ENCODE measurements at places on chromosomes 16 and 17.

- DNase-seq: no peak
Measured at GRCh38 chr17:67178555-67178954, 66.4 kb downstream of the HELZ start.

DNA sequence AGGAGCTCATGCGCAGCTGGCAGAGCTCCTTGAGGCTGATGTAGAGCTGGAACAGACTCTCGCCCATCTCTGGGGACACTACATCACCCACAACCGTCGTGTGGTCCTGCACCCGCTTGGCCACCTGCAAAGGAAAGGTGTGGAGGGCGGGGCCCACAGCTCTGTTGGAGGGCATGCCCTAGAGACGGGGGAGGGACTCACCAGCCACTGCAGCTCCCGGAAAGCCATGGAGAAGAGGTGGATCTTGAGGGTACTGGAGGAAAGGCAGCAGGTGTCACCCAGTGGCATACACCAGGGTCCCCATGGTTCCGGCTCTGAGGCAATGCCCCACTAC is 8.6 kb downstream of the UNC13D start:
- DNase-seq: no peak

- no peak for DNase-seq
Measured at GRCh38 chr16:89506791-89507191, 1.4 kb upstream of the SPG7 start.

DNA sequence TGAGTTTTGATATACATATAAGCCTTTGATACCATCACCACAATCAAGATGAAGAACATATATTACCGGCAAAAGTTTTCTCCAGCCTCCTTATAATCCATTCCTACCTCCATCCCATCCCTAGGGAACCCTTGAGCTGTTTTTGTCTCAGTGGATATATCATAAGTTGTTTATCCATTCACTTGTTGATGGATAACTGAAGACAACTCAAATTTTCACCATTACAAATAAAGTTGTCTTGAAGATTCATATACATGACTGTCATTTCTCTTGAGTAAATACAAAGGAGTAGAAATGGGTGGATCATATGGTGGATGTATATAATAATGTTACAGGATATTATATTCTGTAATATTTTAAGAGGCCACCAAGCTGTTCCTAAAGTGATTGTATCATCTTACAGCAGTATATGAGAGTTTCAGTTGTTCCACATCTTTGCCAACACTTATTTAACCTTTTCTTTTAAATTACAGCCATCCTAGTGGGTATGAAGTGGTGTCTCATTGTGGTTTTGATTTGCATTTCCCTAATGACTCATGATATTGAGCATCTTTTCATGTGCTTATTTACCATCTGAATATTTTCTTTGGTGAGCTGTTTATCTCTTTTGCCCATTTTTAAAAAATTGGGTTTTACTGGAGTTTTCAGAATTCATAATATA is 17.4 kb downstream of the NF1 start:
- DNase-seq: no peak

DNA sequence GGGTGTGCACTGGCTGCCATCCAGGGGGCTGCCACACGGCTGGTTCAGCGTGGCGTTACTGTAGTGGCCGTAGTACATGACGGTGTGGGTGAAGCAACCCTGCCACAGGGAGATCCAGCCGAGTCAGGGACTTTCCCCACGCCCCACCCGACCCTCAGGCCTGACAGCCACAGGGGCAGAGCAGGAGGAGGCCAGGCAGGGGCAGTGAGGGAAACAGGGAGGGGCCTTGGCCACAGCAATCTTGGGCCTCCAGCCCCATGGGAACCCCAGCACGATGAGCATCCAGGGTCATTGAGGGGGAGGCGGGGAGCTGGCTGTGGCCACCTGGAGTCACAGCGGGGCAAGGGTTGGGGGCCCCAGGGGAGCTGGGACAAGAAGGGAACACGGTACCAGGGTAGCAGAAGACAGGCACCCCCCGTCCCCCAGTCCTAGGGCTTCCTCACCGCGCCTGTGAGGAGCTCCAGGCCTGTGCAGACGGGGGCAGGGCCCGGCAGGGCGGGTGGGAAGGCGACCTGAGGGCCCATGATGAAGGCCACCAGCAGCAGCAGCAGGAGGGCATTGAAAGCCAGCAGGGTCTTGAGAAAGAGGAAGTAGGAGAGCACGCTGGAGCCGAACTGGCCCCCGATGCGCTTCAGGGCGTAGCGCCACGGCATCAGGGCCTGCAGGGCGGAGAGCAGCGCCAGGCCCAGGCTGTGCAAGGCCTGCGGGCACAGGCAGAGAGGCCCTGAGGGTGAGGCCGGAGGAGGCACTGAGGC is 4.3 kb downstream of the TMC6 start:
- DNase-seq: no peak

GRCh38 chr17:81254955-81255717 is 16.0 kb downstream of the NDUFAF8 start:
- peak; percentile 77 for DNase-seq

DNA sequence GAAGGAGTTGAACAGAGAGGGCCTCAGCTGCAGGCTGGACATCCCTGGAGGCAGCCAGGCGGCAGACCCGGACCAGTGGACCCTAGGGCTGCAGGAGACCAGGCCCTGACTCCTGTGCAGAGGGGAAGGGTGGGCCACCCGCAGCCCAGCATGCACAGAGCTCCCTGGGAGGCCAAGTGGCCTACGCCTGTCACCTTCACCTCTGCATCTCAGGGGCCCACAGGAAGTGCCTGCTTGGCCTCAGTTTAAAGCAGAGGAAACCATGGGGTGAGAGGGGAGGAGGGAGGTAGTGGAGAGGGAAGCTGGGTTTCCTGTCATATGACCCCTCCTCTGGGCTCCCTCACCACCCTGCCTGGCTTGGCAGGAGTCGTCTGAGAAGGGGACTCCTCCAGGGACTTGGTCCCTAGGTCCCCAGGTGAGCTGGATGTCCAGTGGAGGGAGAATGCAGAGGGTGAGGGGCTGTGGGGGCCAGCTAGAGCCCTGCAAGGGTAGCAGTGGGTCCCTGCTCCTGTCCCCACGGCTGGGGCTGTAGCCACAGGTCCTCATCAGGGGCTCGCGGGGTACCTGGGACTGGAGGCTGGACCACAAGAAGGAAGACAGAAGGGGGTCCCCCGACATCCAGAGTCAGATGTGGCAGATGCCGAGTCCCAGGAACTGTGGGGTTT is at the start of gene TMC8:
Gene TMC8 (plus strand): TSS at position 335 of the 665 bp plus-strand sequence. CDS start 818 bp downstream, outside the sequence.
- DNase-seq: no peak

GRCh38 chr16:85978976-85979375 is 80.0 kb downstream of the IRF8 start:
- DNase-seq: no peak

GRCh38 chr17:47376247-47376646 is 52.5 kb downstream of the EFCAB13 start:
- no peak for DNase-seq

DNA sequence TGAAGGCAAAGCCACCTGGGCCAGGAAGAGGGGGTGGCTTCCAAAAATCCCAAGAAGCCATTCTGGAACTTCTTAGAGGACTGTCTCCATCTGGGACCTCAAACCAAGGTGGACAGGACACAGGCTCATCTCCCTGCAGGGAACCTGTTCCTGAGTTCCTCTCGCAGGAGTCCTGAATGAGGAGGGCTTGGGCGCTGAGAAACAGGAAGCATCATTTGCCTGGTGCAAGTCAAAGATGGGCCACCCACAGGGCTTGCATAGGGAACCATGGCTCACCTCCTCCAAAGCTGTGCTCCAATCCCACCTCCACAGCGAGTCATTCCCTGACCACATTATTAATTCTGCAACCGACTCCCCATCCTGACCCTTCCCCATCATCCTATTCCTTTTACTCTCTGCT is 55.0 kb upstream of the RPL38 start:
- no peak for DNase-seq

DNA sequence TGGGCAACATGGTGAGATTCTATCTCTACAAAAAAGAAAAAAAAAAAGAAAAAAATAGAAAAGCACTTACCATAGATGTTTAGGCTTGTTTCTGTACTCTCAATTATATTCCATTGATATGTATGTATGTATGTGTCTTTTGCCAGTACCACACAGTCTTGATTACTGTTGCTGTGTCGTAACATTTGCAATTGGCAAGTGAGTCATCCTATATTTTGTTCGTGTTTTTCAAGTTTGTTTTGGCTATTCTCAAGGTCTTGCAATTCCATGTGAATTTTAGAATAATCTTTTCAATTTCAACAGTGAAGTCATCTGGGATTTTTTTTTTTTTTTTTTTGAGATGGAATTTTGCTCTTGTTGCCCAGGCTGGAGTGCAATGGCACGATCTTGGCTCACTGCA is 19.3 kb downstream of the SPECC1 start:
- no peak for DNase-seq

GRCh38 chr16:19505600-19506303 is 16.1 kb downstream of the GDE1 start:
- no peak for DNase-seq

DNA sequence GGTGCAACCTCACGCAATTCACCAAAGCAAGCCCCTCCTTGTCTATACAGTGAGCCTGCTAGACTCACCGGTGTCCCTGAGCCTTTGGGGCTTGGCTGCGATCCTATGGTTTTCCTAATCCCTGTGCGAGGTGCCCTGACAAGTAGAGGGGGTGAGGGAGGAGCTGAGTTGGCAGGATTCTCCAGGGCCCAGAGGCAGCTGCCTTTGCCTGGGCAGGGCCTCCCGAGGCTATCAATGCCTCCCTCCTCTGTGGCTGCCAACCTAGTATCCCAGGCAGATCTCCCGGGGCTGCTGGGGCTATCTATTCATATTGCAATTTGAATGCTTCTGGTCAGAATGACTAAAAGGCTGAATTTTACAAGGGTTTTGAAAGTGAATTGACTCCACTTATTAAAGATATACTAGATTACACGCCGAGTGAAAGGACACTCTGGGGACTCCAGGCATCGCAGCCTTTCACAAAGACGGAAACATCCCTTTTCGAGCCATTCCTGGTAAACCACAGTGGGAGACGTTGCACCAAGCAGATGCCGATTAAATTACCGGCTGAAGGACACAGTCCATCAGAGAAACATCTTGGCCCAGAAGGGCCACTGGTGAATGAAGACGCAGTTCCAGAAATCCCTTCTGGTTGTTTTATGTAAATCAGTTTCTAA is 11.3 kb upstream of the PITPNM3 start:
- no peak for DNase-seq

DNA sequence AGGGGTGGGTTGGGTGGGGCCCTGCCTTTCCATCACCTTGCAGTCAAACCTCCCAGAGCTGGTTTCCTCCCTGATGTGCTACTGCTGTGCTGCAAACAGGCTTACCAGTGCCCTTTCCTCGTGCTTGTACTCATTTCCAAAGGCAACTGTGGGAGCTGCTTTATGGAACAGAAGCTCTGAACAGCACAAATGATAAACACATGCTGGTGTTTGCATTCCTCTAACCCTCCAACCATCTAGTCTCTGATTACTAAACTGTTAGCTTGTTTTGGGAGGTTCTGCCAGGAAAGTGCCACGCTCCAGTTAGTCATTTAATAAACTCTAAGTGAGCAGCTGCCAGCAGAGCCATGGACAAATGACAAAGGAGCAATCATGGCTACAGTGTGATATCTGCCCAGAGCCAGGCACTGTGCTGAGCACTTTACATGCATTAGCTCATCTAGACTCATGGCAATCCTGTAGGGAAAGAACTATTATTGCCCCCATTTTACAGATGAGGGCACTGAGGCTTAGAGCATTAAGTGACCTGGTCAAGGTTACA is 110.4 kb downstream of the VAT1L start:
- DNase-seq: no peak

DNA sequence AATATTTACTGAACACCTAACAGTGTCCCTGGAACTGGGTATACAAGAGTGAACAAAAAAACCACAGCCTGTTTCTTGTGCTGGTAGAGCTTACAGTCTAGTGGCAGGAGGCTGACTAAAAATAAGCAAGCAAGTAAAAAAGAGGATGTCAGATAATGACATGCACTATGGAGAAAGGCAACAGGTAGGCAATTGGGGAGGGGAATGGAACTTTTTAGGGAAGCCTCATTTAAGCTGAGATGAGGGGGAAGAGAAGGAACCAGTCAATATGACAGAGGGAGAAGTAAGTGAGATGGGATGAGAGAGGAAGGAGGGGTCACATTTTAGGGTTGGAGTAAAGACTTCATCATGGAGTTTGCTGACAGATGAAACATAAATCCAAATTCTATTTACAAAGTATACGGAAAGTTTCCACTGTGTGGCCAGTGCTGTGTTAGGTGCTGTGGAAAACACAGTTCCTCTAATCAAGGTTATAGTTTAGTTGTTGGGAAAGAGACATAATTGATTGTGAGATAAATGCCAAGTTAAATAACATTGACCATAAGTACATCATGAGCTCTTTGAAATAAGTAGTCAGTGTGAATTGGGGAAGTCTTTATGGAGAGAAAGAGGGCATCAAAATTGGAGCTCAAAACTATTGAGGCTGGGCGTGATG is 251.4 kb downstream of the FTO start:
- no peak for DNase-seq

DNA sequence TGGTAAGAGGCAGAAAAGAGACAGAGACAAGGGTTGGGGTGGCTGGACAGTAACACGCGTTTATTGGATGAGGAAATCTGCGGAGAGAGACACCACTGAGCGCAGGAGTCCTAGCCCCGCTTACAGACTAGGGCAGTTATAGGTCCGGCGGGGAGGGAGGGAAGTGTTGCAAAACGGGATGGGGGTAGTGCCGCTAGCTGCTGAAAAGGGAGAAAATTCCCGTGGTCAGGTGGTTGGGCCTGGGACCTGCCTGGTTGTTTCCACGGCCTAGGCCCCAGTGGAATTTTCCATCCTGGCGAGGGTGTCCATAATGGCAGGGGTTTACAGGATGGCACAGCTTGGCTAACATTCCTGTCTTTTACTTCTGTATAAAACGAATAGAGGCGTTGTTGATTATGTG is 5.5 kb upstream of the CPHXL2 start:
- no peak for DNase-seq

DNA sequence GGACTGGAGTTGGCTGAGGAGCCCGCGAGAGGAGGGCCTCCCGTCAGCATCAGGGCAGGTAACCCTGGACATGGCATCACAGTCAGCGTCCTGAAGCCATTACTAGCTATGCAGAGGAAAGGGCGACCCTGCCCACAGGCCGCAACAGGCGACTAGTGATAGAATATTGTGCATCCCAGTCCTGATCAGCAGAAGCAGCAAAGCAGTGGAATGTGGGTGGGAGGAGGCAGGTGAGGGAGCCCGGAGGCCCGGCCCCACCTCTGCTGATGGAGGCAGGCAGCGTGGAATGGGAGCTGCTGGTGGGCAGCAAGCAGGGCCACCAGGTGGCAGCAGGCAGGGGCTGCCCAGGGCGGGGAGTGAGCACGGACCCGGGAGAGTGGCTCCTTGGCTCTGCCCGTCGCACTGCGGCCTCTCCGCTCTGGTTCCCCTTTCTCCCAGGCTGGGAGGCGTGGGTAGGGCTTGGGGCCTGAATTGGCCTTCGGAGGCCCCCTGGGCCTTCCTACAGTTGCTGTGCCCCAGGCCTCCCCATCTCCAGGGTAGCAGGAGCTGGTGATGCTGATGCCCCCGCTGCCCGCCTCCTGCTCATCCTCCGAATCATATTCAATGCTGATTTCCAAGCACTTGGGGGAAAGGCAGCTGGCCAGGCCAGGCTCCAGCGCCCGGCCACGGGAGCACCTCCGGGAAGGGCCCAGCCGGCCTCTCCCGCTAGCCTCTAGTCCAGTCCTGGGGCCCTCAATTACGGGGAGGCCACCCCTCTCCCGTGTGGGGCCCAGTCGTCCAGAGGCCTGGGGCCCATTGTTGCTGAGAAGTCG is 20.2 kb downstream of the TSPOAP1 start:
- DNase-seq: no peak

All from HTR-8/SVneo (cell line).